ENCODE measurements at places on chromosomes 4 and X. TPM values are rescaled to one million over a fixed set of nuclear protein-coding genes. Genes with fewer than 3 reads are reported as not detected.

GRCh38 chr4:148056879-148057278 lies 325.0 kb downstream of the ARHGAP10 start:
- peak; percentile 37 for DNase-seq

NEK1 gene
- 8.5 TPM for total RNA-seq

TRIML2 gene
- not detected for total RNA-seq

DNA sequence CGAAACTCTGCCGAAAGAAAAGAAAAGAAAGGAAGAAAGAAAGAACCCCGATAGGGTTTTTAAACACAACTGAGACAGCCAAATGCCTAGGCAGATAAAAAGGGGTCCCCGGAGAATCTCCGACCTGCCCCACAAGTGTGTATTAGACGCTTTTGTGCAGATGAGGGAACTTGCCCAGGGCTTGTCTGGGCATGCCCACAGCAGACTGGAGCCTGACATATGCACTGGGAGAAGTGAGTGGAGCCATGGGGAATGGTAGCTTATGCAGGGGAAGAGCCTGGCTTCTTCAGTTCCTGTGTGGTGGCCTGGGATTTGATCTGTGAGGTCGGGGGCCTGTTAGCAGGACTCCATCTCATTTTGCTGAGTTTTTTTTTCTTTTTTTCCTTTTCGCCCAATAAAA lies 199.0 kb downstream of the GPC3 start:
- DNase-seq: no peak

SOD3 gene
- not detected for total RNA-seq

FHDC1 gene
- total RNA-seq: 0.53 TPM

GRCh38 chr4:60605646-60606354 lies 594.3 kb upstream of the ADGRL3 start:
- no peak for DNase-seq

DNA sequence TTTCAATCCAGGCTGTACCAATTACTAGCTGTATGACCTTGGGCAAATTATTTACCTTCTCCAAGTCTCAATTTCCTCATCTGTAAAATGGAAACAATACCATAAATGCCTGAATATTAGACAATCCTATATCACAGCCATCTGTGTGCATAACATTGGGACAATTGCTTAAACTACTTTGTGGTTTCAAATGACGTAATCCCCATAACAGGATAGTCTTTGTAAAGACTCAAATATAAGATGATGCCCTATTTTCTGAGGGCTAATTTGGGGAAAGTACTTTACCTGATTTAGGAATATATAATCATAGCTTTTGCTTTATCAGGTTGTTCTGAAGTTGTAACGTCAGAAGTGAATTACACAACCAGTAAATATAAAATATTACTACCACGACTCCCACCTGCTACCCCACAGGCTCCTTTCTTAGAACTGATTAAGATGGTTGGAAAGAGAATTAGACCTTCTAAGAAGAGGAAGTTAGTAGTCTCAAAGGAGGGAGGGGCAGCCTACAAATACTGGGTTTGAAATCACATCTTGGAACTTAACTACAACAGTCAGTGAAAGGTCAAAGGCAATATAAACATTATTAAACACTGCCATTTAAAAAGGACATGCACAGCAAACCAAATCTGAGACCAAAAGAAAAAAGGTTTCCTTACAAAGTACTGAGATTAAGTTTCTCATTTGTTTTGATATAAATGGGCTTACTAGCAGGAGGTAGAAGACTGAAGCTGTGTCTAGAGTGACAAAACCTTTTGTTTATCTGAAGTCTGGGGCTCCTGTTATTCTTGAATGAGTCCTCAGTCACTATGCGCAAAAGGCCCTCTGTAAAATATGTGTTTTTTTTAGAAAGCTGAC lies 215.0 kb downstream of the SCFD2 start:
- no peak for DNase-seq

DNA sequence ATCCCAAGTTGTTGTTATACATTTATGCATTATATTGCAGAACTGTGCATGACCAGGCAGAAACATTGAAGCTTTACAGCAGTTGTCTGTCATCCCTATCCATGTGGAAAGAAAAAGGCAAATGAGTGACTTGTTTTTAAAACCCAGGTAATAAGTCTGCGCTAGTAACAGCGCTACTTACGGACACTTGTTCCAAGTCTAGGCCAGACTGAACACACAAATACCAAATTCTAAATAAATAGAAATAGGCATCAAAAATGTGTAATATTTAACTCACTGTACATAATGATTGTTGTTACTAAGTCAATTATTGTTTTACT lies 548 bp upstream of the MAML3 start:
- no peak for DNase-seq

DNA sequence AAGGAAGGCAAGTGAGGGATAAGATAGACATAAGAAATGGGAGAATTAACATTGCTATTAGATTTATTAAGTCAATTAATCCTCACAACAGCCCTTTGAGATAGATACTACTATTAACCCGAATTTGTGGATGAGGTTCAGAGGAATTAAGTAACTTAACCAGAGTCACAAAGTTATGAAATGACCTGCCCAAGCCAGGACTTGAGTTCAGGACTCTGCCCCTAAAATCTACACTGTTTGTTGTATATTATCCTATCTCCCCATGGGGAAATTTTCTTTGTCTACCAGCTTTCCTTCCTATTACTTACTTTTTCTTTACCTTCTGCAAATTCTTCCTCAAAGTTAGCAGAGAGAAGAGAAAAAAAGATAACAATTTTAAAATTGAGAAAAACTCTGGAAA lies 33.4 kb upstream of the UBQLN2 start:
- DNase-seq: no peak

- DNase-seq: no peak
These were observed 17.3 kb upstream of the QRFPR start for GRCh38 chr4:121397941-121398601.

DNA sequence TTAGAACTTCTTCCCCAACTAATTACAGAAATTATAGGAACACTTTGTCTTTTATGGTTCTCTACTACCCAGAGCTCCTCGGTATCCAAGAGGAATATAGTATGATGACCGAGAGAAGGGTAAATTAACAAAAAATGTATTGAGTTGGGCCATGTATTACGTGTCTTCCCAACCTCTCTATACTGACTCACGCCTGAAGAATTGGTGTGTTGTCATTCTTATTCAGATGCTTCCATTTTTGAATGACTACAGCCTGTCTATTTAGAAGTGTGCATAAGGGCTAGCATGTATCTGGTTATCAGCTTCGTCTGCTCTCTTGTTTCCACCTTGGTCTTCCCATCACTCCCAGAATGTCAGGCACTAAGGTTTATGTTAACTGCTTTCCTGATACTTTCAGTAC lies 24.5 kb upstream of the SCD5 start:
- no peak for DNase-seq

DNA sequence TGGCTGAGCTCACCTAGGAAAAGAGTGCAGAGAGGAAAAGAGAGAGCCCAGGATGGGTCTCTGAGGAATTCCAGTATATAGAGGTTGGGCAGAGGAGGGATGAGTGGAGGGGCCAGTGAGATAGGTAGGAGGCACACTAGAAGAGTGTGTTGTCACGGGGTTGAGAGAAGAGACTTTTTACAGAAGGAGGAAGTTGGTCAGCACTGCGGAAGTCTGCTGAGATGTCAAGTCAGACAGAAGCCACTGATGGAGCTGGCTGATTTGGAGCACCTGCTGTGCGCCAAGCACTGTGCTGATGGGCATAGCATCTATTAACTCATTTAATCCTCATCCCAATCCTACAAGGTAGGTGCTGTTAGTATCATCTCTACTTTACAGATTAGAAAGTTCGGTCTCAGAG lies 60.4 kb downstream of the EFNB1 start:
- no peak for DNase-seq

- no peak for DNase-seq
These were observed 61.1 kb upstream of the DCTD start for GRCh38 chr4:182978152-182978827.

DNA sequence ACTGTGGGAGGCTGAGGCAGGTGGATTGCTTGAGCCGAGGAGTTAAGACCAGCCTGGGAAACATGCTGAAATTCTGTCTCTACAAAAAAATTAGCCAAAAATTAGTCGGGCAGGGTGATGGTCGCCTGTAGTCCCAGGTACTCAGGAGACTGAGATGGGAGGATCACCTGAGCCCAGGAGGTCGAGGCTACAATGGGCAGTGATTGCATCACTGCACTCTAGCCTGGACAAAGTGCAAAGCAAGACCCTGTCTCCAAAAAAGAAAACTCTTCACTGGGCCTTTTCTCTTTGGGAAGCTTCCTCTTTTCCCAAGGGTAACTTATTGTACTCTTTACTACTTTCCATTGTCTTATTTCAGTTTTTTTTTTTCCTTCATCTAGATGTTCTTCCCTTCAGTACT lies 88.9 kb downstream of the UBE2K start:
- no peak for DNase-seq

DNA sequence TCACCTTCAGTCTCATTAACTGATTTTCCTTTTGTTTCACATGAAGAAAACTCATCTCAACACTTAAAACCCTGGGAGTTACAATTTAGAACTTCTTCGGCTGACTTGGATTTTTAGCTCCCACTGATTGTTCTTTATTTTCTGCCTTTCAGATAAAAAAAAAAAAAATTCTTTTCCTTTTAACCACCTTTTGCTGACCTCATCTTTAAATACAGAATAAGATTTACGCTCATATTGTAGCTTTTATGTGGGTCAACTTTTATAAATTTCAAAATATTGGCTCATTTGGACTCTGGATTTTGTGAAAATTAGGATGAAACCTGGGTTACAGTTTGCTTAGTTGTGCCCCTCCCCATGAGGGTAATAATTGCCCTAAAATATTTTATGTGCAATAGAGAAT lies 659.3 kb downstream of the ZNF674 start:
- no peak for DNase-seq

DNA sequence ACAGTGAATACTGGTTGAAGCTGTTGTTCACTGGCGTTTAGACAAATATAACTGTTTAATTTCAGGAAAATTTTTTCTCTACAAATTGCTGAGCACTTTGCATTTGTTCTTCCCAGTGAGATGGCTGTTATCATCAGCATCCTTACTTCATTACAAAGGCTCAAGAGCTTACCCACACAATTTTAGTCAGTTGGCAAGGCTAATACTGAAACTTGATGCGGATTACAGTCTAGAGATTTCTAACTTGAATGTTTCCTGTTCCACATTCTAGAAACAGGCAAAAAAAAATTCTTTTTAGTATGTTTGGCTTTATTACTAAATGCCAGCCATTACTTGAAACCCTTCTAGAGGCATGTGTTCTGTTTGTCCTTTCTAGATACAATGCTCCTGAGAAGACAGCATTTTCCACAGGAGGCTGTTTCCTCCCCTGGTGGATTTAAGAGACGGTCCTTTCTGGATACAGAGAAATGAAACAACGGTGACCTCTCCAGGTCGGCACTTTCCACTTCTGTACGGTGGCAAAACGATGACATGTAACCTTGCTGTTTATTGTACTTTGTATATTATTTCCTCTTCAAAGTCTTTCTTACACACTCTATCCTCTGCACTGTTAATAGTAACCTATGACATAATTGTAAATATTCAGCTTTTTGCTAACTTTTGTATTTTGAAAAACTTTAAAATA lies 80.9 kb downstream of the RFC1 start:
- no peak for DNase-seq

DNA sequence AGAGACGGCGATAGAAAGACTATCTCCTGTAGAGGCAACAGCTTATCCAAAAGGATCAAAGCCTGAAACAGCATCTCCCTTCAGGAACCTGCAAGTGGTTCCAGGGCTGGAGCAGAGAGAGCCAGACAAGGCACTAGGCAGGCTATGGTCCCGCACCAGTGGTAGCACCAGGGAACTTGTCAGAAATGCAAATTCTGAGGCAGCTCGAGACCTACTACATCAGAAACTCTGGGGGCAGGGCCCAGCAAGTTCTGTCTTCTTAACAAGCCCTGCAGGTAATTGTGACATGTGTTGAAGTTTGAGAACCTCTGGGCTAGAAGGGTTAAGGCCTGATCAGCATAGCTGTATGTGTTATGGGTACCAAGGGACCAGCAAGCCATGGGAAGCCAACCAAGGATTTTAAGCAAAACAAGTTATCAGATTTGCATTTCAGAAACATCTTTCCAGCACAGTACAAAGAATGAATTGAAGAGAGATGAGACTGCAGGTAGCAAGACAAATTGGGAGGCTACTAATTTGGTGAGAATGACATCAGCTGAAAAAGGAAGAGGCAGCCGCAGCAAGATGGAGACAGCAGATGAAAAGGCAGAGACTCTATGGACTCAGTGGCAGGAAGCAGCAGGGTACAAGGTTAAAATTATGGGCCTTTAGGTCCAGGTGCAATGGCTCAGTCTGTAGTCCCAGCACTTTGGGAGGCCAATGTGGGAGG lies 139.7 kb downstream of the TSPAN5 start:
- no peak for DNase-seq

Data from SK-MEL-5 (cell line).